GM10248 (cell line): ENCODE measurements at places on chromosomes 2 and 18.

DNA sequence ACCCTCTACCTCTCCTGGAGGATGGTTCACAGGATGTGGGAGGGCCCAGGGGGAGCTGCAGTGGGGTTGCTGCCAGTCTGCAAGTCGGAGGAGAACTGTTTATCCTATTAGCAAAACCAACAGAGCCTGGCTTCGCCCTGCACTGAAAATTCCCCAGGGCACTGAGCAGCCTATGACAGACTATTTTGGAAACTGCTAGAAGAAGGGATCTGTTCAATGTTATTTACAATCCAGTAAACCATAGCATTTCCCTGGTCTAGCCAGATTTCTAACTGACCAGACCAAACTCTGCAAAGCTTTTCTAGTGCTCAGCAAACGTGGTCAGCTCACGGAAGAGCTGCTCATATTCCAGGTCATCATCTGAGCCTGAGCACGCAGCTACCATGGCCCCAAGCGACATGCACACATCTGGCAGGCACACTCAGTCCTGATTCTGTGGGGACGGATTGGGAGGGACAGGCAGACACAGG, 64.8 kb upstream of the PID1 start:
- DNase-seq: no peak

GRCh38 chr2:43484323-43484930, 111.4 kb downstream of the THADA start:
- DNase-seq: no peak

GRCh38 chr2:62460175-62460574, 45.8 kb downstream of the TMEM17 start:
- no peak for DNase-seq

DNA sequence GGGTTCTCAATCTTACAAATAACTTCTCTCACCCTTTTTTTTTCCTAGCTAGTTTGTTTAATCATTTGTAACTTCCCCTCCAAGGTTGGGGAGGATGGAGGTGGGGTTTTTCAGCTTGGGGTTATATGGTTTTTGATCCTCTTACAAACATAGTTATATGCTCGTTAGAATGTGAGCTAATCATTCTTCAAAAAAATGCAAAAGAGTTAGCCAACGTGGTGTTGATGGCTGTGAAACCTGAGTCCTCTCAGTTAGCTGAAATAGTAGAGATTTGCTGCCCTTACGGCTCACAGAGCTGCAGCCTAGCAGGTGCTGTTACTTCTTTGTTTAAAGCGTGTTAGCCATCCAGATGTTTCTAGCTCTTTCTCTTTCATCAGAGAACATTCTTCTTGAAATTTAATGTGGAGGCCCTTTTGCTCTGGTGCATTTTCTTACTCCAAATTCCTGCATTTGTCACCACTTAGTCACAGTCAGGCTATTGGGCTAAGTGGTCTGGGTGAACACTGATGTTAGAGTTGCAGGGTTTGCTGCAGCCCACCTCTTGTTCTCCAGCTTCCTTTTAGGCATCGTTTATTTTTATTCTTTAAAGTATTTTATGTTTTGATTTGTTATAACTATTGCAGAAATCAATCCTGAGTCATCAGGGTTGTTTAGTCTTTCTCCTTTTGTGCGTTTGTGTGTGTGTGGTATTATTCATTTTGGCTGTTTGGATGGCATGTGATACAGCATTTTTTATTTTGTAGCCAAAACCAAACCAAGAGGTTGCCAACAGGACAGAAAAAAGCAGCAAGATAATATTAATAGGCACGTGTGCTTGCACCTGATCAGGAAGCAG, 41.1 kb downstream of the LIMS1 start:
- peak; percentile 40 for DNase-seq

DNA sequence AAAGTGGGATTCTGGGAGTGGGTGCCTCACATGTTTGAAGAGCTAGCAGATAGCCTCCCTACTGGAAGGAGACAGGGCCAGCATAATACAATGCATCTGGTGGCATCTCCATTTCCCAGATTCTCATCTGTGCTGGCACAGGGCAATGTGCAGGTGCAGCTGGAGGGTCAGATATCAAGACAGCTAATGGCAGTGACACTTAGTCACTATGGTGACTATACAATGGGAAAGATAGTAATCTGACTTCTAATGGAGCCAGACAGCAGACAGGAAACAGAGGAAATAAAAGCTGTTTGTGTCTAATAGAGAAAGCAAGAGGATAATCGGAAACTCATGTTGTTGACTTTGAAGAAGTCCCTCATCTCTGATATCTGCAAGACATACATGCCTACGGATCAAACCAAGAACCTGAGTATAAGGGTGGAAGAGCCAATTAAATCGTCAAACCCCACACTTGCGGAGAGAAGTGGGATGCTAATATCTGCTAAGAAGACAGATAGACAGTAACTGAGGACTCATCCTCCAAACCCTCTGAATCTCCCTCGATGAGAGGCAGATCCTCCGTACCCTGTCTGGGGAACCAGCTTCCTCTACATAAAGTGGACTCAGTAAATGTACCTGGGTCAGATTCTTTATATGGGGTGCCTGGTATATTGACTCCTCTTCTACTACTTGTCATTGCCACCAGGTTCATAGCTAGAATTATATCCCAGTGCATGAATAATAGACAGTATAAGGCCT, 692.7 kb downstream of the SOCS6 start:
- DNase-seq: no peak

- DNase-seq: no peak
Measured at GRCh38 chr2:218063896-218064295, 5.2 kb upstream of the RUFY4 start.

DNA sequence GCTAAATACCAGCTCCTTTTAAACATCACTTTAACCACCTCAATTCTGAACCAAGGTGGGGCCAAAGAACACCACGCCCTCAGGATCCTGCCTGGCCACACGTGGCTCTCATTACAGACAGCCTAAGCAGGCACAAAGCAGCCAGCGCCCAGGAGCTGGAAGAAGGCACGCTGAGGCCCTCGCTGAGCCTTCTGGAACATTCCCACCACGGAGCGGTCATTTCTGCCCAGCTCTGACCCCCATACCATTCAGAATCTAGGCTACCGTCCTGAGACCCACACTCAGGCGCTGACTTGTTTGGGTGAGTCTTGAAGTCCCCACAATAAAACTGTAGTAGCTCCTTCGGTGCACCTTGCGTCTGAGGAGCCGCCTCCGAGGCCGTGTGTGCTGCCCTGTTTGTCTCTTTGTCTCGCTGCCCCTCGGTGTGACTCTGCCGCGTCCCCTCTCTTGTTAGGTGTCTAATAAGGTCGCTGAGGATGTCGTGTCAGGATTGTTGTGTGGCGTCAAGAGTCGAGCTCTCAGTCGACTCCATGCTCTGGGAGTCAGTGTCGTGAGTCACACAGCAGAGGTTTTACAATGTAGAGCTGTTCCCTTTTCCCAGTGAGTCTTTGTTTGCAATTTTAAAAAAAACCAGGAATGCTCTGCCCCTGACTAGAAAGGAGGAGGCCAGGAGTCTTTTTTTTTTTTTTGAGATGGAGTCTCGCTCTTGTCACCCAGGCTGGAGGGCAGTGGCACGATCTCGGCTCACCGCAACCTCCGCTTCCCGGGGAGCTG, 242.4 kb downstream of the KLHL29 start:
- no peak for DNase-seq

DNA sequence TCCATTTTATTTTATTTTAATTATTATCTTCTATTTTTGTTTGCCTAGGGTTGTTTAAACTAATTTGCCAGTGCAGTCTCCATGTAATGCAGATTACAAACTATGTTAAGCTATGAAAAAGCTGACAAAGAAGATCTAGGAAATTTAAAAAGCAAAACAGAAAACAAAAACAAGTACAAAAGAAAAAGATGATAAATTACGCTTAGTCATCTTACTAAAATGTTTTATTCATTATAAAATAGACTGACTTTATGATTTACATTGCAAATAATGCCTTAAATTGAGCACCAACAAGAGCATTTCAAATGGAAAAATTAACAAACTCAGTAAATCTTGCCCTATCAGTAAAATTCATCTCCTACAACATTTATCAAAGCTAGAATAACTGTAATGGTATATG, 52.9 kb downstream of the LRPPRC start:
- DNase-seq: no peak

- DNase-seq: no peak
Measured at GRCh38 chr18:36494160-36494437, 196.6 kb downstream of the FHOD3 start.

DNA sequence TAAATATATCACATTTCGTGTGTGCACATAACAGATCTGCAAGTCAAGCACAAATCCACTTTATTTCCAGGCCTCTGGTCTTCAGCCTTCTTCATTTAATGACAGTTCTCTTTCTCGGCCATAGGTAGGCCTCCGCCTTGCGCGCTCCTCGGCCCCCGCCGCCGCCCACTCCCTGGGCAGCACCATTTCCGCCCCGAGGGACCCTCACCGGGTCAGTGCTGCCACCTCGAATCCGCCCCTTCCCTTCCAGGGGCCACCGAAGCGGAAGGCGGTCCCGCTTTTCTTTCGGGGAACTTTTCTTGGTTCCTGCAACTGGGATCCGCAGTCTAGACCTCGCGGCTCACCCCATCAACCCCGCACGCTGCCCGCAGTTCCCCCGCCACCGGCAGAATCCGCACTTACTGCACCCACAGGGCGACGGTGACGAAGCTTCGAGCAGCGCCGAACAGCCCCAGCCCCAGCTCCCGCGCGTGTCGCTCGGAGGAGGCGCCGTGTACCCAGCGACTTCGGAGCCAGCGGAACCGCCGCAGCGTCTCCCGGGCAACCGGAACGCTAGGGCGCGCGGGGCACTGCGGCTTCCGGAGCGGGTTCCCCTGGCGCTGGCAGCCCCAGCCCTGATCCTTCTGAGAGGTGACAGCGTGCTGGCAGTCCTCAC, at the start of gene CDKL4:
TSS of gene CDKL4 (minus strand) at position 502 of the 655 bp plus-strand sequence.
- peak; percentile 42 for DNase-seq

GRCh38 chr2:174979996-174980395, 25.2 kb downstream of the CHN1 start:
- no peak for DNase-seq

- no peak for DNase-seq
Measured at GRCh38 chr2:25078170-25079049, 36.5 kb downstream of the EFR3B start.

- no peak for DNase-seq
Measured at GRCh38 chr2:181178823-181179412, 198.5 kb downstream of the UBE2E3 start.

DNA sequence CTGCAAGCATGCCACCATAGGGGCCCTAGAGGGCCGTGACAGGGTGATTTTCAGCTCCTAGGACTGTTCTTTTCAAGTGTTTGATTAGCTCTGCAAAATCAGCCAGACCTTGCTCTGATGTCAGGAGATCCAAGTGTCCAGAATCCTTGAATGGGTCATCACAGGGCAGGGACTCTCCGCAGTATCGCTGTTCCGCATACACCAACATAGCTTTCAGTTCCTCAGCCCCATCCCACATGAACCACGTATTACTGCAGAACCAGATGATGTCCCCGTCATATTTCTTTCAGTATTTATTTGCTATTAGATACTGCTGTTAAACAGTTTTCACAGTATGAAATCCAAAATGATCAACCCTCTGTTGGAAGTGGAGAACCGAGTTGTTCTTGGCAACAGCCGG, 46.6 kb upstream of the RFX8 start:
- DNase-seq: no peak

GRCh38 chr18:24659827-24660720, 199.6 kb downstream of the HRH4 start:
- DNase-seq: peak; percentile 17

GRCh38 chr2:169438466-169439072, 40.7 kb upstream of the BBS5 start:
- DNase-seq: no peak

- no peak for DNase-seq
Measured at GRCh38 chr2:104952976-104953375, 84.9 kb upstream of the MRPS9 start.

GRCh38 chr2:127154396-127154795, 47.4 kb upstream of the BIN1 start:
- no peak for DNase-seq

GRCh38 chr2:45134726-45135125, 125.5 kb upstream of the SIX2 start:
- no peak for DNase-seq
